ENCODE measurements at places on chromosomes 11 and 22.

GRCh38 chr11:57100638-57101331 lies 81.0 kb upstream of the LRRC55 start:
- no peak for DNase-seq

DNA sequence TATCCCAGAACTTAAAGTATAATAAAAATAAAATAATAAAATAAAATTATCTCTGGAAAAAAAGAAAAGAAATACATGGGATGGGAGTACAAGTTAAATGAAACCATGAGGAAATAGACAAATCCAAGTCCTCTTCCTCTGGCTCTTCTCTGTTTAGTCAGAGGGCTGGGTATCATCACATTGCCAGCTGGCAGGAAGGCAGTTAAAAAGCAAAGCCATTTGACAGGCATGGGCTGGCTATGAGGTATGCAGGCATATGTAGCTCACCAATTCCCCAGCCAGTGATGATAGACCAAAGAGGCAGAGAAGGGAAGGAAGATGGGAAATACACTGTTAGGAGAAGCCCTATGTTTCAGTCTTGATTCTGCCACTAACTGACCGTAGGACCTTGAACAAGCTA lies 6.5 kb downstream of the LYVE1 start:
- DNase-seq = no peak

DNA sequence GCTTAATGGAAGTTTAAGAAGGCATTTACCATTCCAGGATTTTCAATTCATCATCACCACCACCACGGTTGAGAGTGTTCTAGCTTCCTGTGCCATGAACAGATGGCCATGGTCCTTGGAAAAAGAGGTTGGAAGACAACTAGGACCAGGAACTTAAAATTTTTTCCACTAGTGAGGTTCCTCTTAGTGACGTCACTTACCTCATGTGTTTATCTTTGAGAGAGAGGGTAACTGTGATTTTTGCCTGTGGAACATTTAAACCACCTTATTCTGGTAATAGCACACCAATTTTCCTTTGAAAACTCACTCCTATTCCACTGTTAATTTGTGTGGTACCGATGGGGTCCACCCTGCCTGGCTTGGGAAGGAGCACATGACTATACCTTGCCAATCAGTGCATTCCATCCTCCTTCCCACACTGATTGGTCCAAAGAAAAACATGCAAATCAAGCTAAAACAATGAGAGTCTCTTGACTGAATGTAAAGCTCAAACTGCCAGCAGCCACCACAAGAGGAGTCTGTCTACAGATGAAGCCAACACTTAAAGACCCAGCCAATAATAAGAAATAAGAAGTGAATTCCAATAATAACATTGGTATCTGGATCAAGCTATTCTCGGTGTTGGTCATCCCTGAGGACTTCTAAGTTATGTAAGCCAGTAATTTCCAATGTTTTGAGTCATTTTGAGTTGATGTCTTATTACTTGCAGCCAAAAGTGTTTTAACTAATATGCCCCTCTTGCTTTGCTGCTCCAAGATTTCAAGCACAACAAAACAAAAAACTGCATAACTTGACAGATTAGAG lies 111.8 kb downstream of the MPPED2 start:
- no peak for DNase-seq

GRCh38 chr11:8242118-8242475 lies 21.6 kb downstream of the LMO1 start:
- peak; percentile 16 for DNase-seq

GRCh38 chr22:49427341-49427740 lies 400.3 kb downstream of the BRD1 start:
- DNase-seq = no peak

DNA sequence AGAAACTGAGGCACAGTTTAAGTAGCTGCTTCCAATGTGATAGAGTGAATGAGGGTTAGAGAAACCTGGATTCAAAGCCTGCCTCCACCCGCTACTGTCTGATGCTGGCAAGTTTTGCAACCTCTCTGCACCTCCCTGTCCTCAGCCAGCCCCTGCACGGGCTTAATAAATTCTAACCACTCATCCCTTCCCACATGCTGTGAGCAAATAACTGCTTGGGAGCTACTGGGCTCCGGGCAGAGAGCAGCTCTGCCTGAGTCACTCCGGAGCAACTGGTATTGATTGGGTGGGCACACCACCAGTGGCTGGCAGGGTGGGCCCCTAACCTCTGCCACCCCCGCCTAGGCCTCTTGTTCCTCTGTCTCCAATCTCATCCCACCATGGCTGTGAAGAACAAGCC lies 104.3 kb upstream of the SYT13 start:
- no peak for DNase-seq

DNA sequence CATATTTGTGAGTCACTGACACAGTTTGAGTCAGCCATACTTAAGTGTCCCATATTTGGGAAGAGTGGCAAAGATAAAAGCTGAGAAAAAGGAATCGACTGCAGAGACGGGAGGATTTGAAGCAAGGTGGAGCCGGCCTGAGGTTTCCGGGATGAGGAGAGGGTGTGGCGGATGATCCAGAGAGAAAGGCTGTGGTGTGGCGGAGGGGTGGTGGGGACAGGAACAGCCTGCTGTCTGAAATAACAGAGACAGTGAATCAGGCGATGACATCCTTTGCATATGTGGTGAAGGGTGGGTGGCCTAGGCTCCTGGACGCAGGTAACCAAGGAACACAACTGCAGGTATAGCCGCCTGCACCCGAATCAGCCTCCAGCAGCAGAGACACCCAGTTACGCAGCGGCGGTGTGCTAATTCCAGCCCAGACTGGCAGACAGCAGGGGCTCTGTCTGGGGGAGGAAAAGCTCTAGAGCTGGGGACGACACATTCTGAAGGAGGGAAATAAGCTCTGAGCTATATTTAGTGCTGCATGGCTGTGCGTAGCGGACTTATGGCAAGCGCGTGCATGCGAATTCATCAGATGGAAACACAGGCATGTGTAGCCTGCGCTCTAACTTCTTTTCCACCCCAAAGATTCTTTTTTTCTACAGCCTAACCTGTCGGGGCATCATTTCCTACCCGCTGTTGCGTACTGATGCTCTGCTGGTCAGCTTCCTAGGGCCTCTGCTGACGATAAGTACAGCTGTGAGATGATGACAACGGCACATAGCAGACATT lies 62.7 kb upstream of the BARX2 start:
- DNase-seq = no peak
